ENCODE measurements at places on chromosomes 5 and 9. TPM values are rescaled to one million over a fixed set of nuclear protein-coding genes. Genes with fewer than 3 reads are reported as not detected.

GRCh38 chr9:69027355-69028097 lies 8.0 kb upstream of the FXN start:
- DNase-seq: peak; percentile 84

The SPATA9 gene
- not detected for total RNA-seq

DNA sequence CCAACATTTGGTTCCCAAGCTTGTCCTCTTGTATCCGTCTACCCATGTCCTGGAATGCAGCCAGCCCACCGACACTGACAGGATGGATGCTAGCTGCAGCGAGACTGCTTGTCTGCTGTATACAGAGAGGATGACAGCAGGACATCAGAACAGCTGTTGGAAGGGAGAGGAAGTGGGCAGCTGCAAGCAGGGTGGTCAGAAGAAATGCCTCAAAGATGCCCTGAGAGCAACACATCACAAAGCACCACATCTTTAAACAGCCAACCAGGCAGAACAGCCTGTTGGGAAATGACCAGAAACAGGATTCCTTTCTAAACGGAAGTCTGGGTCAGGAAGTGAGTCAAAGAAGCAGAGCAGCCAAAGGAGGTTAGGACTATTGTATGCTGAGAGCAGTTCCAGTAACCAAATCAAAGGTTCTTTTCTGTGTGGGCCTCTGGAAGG lies 219.1 kb downstream of the NDUFS4 start:
- peak; percentile 60 for DNase-seq

DNA sequence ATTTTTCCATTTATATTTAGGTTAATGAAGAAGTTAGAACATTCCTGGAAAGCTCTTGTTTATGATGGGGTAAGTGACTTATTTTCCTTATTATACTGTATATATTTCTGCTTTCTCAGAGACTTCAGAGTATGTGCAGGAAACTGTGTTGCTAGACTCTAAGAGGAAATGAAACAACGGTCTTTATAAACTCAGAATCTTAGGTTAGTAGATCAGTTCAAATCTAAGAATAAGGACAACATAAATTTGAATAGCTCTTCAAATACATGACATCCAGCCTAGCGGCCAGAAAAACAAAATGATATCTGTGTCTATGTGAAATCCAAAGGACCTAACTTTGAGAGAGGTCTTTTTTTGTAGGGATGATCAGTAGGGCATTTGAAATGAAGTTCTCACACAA lies 94.3 kb downstream of the PRKACG start:
- DNase-seq: no peak

DNA sequence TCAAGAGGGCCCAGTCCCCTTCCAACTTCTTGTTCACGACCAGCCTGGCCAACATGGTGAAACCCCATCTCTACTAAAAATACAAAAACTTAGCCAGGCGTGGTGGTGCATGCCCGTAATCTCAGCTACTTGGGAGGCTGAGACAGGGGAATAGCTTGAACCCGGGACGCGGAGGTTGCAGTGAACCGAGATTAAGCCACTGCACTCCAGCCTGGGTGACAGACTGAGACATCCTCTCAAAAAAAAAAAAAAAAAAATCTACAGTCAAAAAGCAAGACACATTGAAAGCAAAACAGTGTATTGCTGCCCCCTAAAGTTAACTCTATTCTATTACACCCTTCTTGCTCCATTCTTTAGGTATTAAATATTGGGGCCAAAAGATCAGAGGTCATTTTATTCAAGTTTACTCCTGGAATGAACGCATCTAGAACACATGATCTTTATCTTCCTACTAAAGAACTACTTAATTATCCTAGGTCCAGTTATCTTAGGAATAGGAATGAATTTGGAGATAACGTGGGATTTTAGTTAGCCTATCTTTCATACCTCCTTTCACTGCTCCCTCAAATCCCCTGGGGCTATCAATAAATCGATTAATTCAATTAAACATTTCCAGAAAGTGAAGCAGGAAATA lies 2.4 kb downstream of the ATG12 start:
- peak; percentile 75 for DNase-seq

DNA sequence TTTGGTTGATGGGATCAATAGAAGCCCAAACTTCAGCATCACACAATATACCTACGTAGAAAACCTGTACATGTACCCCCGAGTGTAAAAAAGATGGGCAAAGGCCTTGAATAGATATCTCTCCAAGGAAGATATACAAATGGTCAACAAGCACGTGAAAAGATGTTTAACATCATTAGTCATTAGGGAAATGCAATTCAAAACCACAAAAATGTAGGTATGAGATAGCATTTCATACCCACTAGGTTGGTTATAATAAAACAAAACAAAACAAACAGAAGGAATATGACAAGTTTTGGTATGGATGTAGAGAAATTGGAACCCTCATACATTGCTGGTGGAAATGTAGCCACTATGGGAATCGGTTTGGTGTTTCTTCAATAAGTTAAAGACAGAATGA lies 33.1 kb upstream of the PPARGC1B start:
- DNase-seq: no peak

DNA sequence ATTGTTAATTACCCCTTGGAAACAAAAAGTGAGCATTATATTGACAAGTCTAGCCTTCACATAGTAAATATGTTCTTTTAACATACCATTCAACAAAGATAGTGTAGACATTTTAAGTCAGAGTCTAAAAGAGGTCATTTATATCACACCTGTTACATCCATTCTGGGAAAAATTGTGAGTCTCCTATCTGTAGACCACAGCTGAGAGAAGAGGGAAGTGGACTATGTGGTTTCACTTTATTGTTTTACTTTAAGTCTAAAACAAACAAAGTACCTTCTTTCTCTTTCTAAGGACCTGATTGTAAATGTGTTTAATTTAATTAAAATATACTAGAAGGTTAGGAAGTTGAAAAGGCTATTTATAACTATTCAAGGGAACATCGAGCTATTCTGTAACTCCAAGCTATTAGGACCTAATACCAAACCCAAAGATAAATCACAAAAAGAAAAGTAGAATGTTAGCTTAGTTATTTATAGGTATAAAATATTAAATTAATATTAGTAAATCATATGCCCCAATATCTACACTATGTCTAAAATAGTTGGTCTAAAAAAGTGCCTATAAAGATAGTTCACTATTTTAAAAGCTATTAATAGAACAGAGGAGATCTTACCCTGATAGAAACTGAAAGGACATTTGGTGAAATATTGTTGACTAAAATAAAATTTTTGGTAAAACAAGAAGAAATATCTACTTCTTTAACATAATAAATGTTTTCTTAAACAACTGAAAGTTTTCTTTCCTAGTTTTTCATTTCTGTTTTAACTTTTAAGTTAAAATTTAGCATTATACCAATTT lies 134.9 kb downstream of the TMEM167A start:
- DNase-seq: no peak

The NR6A1 gene
- total RNA-seq: 2.3 TPM

DNA sequence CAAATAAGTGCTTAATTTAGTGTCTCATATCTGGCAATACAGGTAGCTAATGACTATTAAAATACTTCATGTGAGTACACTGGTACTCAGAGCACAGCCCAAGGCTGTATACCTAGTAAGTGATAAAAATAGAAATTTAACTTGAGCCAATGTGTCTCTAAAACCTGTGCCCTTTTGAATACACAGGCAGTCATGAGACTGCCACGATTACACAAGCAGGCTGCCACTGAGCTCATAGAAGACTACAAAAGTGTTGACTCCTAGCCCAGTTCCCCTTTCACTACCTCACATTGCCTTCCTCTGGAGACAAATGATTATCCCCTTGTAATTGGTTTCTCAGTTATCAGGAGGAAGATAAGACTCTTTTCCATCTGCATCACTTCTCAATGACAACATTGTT lies 66.3 kb upstream of the PAPPA start:
- no peak for DNase-seq

Measured in activated CD4-positive, alpha-beta T cell treated with anti-CD3 and anti-CD28 coated beads, Interleukin-2, amount 10 ng/mL, durations not matched to agents 24 days and 14 days (primary cell).